ENCODE measurements at places on chromosomes 11 and 22. TPM values are rescaled to one million over a fixed set of nuclear protein-coding genes. Genes with fewer than 3 reads are reported as not detected.

The MS4A3 gene
- 4.2 TPM for total RNA-seq

The TPH1 gene
- total RNA-seq, result 1.4 TPM

GRCh38 chr11:78208257-78209165, 19.8 kb downstream of the USP35 start:
- DNase-seq, result no peak

GRCh38 chr11:118306556-118306955, 2.0 kb downstream of the CD3E start:
- DNase-seq, result no peak

DNA sequence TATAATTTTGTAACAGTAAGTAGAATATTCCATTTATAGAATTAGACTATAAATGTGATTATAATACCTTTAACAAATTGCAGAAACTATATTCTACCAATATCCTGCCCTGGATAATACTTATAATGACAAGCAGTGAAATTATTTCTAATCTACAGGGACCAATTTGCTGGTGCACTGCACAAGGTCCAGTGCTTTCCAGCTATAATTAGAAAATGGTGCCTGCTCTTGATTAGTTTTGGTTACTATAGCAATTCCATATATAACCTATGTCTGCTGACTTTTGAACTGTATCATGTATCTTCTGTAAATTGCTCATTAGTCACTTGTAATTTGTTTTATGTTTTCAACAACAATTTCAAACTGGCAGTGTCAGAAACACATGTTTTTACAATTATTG, 23.1 kb downstream of the FANCF start:
- DNase-seq, result no peak
